DMS79 (cell line): ENCODE measurements at places on chromosomes 13 and 19.

GRCh38 chr13:79084802-79085424 lies 321.1 kb downstream of the RBM26 start:
- DNase-seq, result no peak

DNA sequence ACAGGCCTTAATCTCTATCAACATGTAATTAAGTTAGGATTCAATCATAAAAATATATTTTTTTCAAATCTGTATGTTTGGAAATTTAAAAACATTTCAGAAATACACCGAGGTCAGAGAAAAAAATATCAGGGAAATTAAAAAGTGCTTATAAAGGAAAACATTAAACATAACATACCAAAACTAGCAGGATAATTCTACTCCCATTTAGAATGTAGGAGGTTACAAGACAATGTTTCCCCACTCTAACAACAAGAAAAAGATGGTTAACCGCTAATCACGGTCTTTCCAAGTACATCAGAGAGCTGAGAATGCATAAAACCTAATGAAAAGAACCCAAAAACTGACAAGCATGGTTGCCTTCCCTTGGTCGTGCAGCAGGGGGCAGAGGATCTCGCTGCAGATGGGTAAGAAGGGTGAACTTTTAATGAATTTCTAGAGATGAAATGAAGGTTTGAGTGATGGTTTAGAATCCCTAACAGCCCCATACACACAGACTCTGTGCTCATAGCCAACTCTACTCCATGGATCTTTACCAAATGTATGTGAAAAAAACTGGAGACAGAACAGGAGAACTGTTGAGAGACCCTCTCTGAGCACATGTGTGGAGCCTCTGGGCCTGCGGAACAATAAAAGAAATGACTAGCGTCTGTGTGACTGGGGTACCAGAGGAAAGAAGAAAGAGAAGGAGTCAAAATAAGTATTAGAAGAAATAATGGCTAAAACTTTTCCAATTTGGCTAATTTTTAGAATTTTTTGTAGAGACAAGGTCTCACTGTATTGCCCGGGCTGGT lies 51.3 kb upstream of the LSM14A start:
- DNase-seq, result no peak

GRCh38 chr13:21139374-21139773 lies 37.0 kb downstream of the SKA3 start:
- no peak for DNase-seq

- DNase-seq, result no peak
Observed at GRCh38 chr13:102328909-102329308, 72.9 kb downstream of the FGF14 start.

DNA sequence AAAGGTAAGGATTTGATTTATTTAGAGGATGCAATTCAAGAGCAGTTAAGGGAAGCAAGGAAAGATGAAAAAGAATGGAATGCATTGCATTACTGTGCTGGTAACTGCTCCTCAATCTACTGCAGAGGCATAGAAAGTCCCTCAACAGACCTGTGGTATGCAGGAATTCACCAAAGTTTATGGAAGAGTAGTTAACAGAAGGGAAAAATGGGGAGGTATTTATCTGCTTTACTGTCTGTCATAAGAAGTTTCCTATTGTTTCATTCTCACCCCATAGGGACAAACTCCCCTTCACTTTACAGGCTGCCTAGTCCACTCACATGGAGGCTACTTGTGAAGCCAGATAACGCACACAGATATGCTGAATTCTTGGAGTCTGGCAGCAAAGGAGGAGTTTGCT lies 354.9 kb upstream of the SPRY2 start:
- no peak for DNase-seq
